Posterior vena cava (tissue), 2 donors: ENCODE measurements at places on chromosomes 13 and 19.

GRCh38 chr19:24000656-24001055 is 86.0 kb downstream of the ZNF726 start:
- DNase-seq, result no peak

GRCh38 chr13:22061371-22061805 is 390.5 kb downstream of the FGF9 start:
- DNase-seq, result no peak

- no peak for DNase-seq
Observed at GRCh38 chr19:54707962-54708361, 16.3 kb upstream of the KIR3DL3 start.

- no peak for DNase-seq
Observed at GRCh38 chr13:107846642-107847041, 368.7 kb downstream of the LIG4 start.

DNA sequence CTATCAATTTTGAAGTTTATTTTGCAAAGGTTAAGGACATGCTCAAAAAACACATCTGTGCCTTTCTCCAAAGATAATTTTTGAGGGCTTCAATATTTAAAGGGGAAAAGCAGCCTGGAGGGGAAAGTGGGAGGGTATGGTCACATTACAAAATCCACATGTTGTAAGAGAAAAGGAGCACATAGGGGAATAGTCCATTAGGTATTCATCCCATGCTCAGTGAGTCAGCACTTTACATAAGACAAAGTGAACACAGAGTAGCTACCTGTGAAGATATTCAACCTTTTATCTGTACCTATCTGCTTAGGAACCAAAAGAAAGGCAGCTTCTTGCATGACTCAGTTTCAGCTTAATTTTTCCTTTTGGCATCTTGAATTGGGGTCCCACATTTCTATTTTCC is 932.0 kb downstream of the SLITRK6 start:
- no peak for DNase-seq

- DNase-seq, result no peak
Observed at GRCh38 chr13:30153545-30154426, 153.6 kb downstream of the KATNAL1 start.

DNA sequence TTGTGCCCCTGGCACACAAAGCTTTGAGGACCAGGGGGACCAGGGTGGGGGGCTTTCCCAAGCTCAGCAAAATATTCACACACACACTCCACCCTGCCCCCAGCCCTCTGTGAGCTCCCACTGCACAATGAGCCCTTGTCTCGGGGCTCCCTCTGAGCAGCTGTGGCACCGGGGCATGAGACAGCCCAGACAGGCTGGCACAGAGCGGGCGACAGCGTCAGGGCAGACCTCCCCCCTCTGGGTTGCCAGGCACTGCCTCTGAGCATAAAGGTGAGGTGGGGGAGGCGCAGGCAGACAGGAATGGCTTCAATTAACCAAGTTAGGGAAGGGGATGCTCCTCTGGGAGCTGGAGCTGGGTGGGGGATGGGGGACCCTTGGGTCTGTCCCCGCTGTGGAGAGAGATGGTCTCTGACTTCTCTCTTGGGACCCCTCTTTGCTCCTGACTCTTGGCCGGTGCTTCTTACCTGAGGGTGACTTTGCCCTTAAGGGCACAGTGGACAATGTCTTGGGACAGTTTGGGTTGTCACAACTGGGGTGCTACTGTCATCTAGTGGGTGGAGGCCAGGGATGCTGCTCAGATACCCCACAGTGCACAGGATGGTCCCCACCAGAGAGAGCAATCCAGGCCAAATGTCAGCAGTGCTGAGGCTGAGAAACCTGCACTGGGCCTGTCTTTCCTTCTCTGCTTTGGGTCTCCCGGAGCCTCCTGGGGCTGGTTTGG is 30.3 kb downstream of the LYL1 start:
- DNase-seq, result no peak

GRCh38 chr19:4707956-4708650 is 15.5 kb downstream of the DPP9 start:
- no peak for DNase-seq

DNA sequence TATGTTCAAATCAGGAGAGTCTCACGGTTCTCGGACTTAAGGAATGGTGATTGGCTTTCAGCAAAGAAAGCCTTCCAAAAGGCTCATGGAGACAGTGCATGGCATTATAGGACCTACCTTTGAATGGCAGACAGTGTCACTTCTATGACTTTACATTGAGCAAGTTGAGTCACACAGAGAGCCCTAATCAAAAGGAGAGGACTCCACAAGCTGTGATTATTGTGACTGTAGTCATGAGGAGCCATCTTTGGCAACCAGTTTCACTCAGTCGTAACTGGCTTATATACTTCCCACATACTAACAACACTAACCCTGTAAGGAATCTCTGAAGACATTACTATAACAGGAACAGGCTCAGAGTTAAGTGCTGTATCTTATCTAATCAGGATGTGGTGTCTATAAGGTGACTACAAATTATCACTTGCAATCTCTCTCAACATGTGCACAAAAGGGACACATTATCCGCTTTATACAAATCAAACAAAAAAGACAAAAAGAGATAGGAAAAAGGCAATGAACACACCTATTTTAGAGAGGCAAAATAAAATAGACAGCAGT is 6.1 kb downstream of the LGALS14 start:
- DNase-seq, result no peak

- DNase-seq, result no peak
Observed at GRCh38 chr13:37302686-37303085, 197.2 kb upstream of the CSNK1A1L start.
